Neuronal stem cell (in vitro differentiated cells): ENCODE measurements at places on chromosomes 16 and 17.

- DNase-seq = no peak
Measured at GRCh38 chr17:71184716-71185115, 936.1 kb upstream of the SOX9 start.

DNA sequence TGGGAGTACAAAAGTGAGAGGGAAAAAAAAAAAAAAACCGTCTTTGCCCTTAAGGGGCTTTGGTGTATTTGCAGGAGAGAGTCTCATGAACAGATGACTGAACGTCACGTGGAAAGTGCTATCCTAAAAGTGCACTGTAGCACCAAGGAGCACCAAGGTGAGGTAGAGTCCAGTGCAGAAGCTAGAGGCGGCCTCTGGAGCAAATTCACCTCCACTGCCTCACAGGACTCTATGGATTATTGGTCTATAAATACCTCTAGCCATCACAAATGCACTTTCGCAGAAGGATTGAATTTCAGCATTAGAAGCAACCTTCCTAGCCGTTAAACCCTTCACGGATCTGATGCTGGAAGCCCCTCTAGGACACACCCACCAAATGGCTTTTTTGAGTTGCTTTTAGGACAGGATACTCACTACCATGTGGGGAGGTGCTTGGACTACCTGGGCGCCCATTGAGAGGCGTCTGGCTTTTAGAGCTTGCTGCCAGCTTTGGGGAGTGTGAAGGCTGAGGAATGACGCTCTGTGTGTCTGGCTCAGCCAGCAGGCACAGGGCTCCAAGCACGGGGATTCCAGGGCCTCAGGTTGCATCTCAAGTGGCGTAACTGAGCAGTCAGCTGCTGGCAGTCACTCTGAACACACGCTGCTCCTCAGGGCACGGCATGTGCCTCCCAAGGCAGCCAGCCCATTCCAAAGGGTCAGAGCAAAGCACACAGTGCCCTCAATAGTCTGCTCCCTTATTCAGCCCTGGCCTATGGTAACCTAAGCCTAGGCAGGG lies 52.7 kb downstream of the CDRT4 start:
- no peak for DNase-seq

DNA sequence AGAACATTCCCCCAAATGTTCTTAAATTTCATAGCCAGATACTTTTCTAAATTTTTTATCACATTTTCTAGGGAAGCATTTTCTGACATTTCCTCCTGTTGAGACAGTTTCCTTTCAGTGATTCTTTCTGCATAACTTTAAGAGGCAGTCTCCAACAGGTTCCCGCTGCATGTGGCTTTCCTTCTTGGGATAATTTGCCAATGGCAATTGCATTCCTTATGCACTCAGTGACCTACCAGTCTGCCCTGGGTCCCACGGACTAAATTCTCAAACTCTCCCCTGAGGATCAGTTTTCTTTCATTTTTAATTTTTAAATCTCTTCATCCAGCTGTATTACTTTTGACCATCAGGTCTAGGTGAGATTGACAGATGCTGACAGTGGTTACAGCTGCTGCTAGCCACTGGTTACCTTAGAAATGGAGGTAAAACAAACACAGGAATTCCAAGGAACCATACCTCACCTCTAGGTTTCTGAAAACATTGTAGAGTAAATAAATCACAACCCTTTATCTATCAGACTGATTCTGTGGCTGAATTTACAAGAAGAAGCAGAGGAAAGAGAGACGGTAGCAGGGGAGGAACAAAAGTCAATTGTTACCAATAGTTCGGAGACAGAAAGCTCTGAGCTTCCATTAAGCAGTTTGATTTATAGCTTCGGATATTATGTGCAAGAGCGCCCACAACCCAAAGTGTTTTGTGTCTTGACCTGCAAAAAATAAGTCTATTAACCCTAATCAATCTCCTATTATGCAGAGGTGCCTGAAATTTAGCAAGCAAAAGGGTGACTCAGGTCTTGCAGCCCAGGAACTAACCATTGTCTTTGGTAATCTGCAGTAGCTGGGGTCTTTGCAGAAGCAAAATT lies 216.0 kb downstream of the PMP22 start:
- no peak for DNase-seq

DNA sequence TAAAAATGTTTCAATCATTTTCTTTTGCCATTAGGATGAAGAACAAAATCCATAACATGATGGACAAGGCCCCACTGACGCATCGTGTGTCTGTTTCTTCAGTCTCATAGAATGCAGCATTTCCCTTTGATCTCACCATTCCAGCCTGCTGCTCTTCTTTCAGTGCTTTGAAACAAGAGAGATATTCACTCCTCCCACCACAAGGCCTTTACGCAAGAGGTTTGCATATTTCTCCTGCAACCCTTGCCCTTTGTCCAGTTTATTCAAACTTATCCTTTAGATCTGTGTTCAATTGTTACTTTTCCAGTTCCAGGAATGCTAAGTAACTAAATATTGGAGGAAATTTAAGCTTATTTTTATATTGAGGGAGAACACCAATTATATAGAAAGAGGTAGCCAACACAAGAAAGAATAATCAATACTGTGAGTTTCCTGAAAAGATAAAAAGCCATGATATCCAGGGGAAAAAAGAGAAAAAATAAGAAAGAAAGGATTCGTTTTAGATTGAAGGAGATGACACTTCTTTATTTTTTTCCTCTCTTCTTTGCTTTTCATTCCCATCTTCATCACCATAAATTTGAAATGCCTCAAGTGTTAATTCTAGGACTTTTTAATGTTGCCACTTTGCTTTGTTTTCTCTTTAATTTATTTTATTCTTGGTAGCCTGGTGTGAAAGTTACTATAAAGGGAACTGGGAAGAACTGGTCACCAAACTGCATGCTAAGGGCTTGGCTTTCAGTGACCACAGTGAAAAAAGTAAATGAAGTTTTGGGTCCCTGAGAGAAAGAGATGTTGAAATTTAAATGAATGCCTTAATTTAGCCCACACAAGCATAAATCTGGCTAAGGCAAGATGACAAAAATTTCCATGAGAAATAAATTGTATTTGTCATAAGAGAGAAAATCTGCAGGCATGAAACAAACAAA lies 102.1 kb downstream of the KIF2B start:
- DNase-seq = peak; percentile 4

DNA sequence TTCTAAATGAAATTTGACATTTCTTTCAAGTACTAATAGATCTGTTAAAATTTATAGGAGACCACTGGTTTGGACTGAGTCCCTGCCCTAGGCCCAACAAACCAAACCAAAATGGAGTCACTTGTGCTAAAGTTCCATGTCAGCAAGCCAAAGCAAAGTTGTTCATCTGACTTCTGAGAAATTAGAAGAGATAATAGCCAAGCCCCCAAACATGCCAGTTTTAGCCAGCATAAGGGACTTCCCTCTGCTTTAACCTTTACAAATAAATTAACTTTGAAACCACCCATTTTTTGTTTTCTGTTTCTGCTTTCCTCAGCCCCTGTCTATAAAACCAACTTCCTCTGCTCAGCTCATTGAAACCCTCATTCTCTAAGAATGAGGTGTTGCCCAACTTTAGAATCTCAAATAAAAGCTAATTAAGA lies 18.9 kb downstream of the CDR2 start:
- no peak for DNase-seq

DNA sequence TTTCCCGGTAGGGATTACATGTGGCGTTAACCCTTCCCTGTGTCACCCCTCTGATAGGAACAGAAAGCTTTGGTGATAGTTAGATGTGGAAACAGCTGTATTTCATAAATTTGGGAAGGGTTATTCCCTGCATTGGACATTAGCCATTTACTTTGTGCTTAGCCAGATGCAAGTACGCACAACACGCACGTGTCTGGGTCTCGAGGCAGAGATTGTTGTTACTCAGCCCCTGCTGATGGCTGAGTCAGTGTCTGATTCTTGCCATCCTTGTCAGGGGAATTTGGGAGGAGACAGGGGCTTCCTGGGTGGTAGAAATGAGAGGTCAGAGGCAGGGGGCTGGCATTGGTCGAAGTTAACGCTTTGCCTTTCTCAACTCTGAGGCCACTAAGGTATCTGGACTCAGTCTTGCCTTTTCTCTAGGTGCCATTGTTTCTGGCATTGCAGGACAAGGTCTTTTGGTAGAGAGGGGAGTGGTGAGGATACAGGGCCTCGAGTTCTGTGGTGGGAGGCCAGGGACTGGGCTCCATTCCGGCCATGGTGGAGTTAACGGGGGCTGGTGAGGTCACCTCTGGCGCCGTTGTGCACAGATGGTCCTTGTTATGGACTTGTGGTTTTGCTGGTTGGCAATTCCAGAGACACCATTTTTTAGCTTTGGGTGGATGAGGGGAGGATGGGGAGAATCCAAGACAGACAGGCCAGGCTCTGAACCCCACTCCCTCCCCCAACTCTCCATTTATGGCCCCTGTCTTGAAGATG lies 8.2 kb downstream of the MMP2 start:
- no peak for DNase-seq

- no peak for DNase-seq
Measured at GRCh38 chr16:17334096-17334495, 136.7 kb downstream of the XYLT1 start.

DNA sequence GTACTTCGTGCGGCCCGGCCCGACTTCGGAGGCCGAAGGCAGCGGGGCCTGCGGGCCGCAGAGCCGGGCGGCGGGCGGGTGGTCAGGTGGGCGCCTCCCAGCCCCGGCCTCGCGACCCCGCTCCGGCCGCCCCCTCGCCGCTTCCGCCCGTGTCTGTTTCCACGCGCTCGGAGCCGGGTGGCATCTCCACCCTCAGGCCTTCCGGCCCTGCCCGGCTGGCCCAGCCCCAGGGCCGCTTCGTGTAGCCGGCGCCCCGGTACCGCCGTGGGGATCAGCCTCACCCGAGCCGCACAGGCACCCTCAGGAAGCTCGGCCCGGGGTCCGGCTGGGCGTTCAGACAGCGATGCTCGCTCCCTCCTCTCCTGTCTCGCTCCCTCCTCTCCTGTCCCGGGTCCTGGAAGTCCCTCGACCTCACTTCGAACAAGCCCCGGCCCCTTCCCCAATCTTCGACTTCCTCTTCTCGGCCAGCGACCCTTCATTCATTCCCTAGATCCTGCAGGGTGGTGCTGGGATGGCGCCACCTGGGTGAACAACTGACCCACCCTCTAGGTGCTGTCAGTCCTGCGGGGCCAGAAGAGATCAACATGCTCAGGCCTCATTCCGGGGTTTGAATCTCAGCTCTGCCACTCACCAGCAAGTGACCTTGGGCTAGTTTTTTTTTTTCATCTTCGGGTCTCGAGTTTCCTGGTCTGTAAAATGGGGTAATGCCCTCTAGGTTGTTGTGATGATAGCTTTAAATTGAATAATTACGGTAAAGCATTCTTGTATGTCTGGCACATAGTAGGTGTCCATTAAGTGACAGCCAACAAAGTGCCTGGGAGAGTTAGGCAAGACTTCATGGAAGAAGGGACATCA lies 610 bp downstream of the VPS4A start:
- DNase-seq = peak; percentile 27

GRCh38 chr17:51065466-51065865 lies 55.2 kb downstream of the SPAG9 start:
- no peak for DNase-seq

- no peak for DNase-seq
Measured at GRCh38 chr17:11278186-11278991, 37.4 kb downstream of the SHISA6 start.

DNA sequence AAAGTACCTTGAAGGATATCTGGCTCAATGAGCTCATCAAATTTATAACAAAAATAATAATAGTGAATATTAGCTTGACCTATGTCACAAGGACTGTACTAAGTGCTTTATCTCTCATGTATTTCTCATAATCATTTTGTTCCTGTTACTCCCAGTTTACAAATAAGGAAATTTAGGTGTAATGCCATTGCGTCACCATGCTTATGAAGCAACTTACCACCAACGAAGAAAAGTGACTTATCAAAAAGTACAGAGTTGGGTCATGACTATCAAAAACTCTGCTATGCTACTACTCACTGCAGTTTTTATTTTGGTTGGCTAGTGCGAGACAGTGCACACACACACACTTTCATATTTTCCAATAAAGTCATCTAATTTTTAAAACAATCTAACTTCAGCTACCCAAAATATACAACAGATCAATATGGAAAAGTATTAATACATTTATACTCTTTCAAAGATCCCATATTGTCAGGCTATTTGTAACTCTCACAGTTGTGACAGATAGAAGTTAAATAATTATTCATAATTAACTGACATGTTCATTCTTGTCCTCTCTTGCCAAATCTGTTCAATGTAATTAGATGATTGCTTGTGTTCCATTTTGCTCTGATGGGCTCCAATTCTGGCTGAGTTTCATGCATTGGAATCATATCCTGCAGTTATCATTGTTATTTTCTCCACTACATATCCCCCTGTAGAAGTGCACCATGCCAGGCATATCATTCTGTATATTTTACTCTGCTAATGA lies 119.4 kb downstream of the KCNJ2 start:
- no peak for DNase-seq

DNA sequence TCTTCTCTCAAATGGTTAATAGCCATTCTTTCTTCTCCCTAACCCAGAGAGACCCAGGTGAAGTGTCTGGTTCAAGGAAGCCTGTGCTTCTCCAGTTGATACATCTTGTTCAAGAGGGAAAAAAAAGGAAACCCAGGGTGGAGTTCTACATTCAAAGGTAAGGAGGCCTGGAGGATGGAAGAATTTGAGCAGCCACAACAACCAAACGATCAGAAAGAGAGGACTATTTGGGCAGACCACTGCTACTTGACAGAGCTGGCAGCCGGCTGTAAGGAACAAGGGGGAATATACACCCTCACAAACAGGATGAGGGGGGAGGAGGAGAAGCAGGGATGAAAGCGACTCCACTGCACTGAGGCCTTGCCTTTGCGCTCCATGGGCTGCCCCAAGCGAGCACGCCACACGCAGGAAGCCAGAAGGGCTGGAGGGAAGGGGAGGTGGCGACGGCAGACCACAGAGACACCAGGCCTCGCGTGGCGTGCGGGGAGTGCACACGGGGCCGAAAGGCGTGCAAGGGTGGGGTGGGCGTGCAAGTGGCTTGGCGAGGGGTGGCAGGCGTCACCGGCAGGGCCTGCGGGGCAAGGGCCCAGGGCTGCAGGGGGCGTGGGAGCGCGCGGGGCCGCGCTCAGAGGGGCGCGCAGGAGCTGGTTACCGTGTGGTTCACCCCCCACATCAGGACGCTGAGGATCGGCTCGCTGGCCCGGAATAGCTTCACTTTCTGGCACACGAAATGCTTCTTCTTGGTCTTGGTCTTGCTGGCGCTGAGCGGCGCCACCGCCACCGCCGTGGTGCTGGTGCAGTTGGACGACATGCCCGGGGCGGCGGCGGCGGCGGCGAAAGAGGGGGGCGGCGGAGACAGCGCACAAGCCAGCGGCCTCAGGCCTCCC lies 499 bp downstream of the PIP4K2B start:
- peak; percentile 17 for DNase-seq

- no peak for DNase-seq
Measured at GRCh38 chr16:19843371-19843770, 41.3 kb downstream of the GPRC5B start.
